ENCODE measurements at places on chromosomes 12 and 14. TPM values are rescaled to one million over a fixed set of nuclear protein-coding genes. Genes with fewer than 3 reads are reported as not detected.

The SERPINA12 gene
- total RNA-seq: not detected

The PLEKHG7 gene
- not detected for total RNA-seq

The IRAK3 gene
- total RNA-seq: 5.1 TPM

The CLEC4D gene
- total RNA-seq: not detected

The SIX6 gene
- not detected for total RNA-seq

The KRT3 gene
- total RNA-seq: not detected

The TRHDE gene
- total RNA-seq: 16.2 TPM

The TMEM119 gene
- total RNA-seq: 211 TPM

The TMEM233 gene
- not detected for total RNA-seq

The TMTC2 gene
- total RNA-seq: 15.9 TPM

The PCK2 gene
- 14.5 TPM for total RNA-seq

The CD163L1 gene
- total RNA-seq: under 0.01 TPM

The CIROP gene
- 4.6 TPM for total RNA-seq

The GPD1 gene
- not detected for total RNA-seq

The GPR84 gene
- not detected for total RNA-seq

The DENND5B gene
- total RNA-seq: 6.5 TPM

The RPL10L gene
- total RNA-seq: not detected

The PHETA1 gene
- total RNA-seq: 5.8 TPM

The RNASE12 gene
- total RNA-seq: not detected

The SLC10A1 gene
- total RNA-seq: not detected

The CCDC177 gene
- 0.09 TPM for total RNA-seq

The PIK3C2G gene
- total RNA-seq: not detected

The PTPN21 gene
- 8.2 TPM for total RNA-seq

The CLEC14A gene
- 1.1 TPM for total RNA-seq

The CD4 gene
- 0.17 TPM for total RNA-seq

The HELB gene
- total RNA-seq: 1.5 TPM

The MYH6 gene
- not detected for total RNA-seq

The IQSEC3 gene
- total RNA-seq: 0.17 TPM

The ACSM4 gene
- not detected for total RNA-seq

The BDKRB1 gene
- 13.4 TPM for total RNA-seq

The DACT1 gene
- total RNA-seq: 20.8 TPM

The TUNAR gene
- total RNA-seq: not detected

The SLC4A8 gene
- total RNA-seq: 7.6 TPM

The OASL gene
- 0.17 TPM for total RNA-seq

The NOVA1 gene
- 7.3 TPM for total RNA-seq

The OTUB2 gene
- total RNA-seq: 1.6 TPM

The NEK9 gene
- 84.9 TPM for total RNA-seq

The NINJ2 gene
- 3.0 TPM for total RNA-seq

The USP44 gene
- 10.0 TPM for total RNA-seq

The TAS2R31 gene
- 3.0 TPM for total RNA-seq

The KRT6A gene
- total RNA-seq: 2.5 TPM

The C12orf42 gene
- not detected for total RNA-seq

The FBRSL1 gene
- 0.79 TPM for total RNA-seq

The CMTM5 gene
- total RNA-seq: not detected

The MAP1LC3B2 gene
- total RNA-seq: 0.17 TPM

The LRP1 gene
- 384 TPM for total RNA-seq

The CCDC60 gene
- not detected for total RNA-seq

The COX8C gene
- not detected for total RNA-seq

The OTX2 gene
- not detected for total RNA-seq

The GYS2 gene
- total RNA-seq: not detected

The SLC17A8 gene
- 0.16 TPM for total RNA-seq
